PC-9 (cell line): ENCODE measurements at places on chromosomes 16 and 17. TPM values are rescaled to one million over a fixed set of nuclear protein-coding genes. Genes with fewer than 3 reads are reported as not detected.

Gene ODAD4
- total RNA-seq, result 3.0 and 4.0 TPM in 2 replicates

Gene SOX15
- total RNA-seq, result 80.9 and 124 TPM in 2 replicates

Gene RHBDL1
- 18.1 and 19.9 TPM in 2 replicates for total RNA-seq

Gene ACSF2
- 149 and 154 TPM in 2 replicates for total RNA-seq

Gene KRT25
- not detected in 2 replicates for total RNA-seq

Gene C16orf92
- total RNA-seq, result not detected in 2 replicates

Gene TBX2
- 0.44 and 0.60 TPM in 2 replicates for total RNA-seq

Gene HBA2
- not detected in 2 replicates for total RNA-seq

Gene MT4
- not detected in 2 replicates for total RNA-seq

Gene VTN
- total RNA-seq, result not detected in 2 replicates

Gene ATAD5
- 12.5 and 14.1 TPM in 2 replicates for total RNA-seq

Gene CCDC154
- 2.4 and 2.8 TPM in 2 replicates for total RNA-seq

Gene CALCOCO2
- 82.9 and 95.9 TPM in 2 replicates for total RNA-seq

Gene CLTC
- 164 and 206 TPM in 2 replicates for total RNA-seq

Gene APOBR
- 2.4 and 2.5 TPM in 2 replicates for total RNA-seq

Gene IRX3
- 13.1 and 16.0 TPM in 2 replicates for total RNA-seq

Gene SLC38A8
- not detected in 2 replicates for total RNA-seq

Gene NPIPB9
- total RNA-seq, result 6.1 and 8.5 TPM in 2 replicates

Gene PNPO
- total RNA-seq, result 40.2 and 44.1 TPM in 2 replicates

Gene MEIOB
- not detected in 2 replicates for total RNA-seq
